NCI-H526 (cell line): ENCODE measurements at places on chromosomes 13 and 19.

- no peak for DNase-seq
These were observed 121.2 kb downstream of the B3GLCT start for GRCh38 chr13:31320946-31321345.

DNA sequence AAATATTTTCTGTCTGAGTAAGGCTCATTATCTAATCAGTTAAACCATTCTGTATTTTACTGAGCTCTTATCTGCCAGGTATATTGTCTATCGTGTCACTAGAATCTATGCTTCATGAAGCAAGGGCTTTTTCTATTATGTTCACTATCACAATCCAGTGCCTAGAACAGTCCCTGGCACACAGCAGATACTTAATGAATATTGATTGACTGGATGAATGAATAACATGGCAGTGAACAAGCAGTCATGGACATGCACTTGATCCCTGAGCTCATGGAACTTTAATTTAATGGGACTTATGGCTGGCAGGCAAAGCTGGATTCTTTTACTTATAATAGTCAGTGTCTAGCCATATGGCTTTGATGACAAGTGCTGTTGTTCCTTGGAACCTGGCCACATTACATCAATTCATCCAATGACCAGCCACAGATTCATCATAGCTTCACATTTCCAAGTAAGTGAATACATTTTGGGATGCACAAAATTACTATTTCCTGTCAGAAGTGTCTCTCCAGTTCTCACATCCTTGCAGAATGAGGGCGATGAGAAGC, 214.8 kb downstream of the COG6 start:
- DNase-seq, result no peak

DNA sequence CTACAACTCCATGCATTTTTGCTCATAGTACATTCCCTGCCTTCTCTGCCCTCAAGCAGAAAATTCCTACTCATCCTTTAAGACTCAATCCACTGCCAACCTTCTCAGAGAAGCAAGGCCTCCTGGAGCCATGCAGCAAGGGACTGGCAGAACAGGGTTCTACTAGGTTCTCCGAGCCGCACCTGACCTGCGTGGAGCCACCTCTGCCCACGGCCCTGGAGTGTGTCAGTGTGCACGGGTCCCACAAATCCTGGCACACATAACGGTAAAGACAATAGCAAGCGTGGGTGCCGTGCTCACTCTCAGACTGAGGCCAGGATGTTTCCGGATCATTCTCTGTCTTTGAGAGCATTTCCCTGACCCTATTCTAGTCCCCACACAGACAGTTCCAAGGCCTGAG, 30.0 kb downstream of the SOX1 start:
- DNase-seq, result no peak

- no peak for DNase-seq
These were observed 33.0 kb downstream of the CYP4F2 start for GRCh38 chr19:15864824-15865223.

DNA sequence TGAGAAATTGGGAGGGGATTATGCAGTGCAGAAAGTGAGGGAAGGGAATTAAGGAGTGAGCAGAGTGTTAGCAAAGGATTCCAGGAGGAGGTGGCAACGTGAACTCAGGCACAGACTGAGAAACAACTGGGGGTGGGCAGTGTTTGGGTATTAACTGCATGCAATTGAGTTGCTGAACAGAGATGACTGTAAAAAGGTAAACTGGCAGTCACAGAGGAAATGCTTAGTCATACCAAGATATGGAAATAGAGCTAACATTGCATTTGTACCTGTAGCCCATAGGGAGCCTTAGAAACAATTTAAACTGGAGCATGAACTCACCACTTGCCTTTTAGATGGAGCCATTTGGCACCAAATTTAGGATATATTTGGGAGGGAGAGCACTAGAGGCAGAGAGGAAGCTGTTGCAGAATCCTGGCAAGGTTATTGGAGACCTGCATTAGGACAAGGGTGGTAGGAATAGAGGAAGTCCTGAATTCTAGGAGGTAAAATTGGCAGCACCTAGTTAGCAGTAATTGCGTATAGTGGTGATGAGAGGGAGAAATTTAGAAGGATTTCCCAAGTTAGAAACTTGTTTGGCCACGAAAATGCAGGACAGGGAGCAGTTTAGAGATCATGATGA, 100.6 kb upstream of the FRY start:
- DNase-seq, result no peak

DNA sequence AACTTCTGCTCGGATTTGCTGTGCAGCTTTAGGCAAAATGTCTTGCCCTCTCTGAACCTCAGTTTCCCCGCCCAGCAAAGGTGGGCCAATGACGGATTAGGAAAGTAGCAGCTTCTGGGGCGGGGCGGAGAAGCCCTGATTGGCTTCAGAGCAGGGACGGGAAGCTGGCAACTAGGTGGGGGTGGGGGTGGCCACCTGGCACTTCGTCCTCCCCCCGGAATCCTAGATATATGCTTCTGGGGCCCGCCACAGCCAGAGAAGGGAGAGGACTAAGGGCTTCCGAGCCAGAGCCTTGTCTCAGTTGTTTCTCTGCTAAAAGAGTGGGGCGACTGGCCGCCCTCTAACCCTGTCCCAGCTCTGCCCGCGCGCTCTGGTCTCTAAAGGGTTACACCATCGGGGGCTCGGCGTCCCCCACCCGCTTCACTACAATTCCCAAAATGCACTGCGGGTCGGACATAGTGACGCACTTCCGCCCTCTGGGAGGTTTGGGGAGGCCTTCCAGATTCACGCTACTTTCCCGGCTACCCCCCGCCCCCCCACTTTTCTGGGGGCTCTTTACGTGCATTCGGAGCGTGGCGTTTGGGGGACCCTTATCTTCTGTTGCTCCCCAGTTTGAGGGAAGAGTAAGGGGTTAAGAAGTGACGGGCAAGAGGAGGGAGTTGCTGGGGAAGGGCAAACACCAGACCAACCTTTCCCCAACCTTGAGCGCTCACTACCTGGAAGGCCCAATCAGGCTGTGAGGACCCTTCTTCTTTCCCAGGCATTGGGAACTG, 672 bp upstream of the IRF2BP1 start:
- DNase-seq, result peak; percentile 67

- no peak for DNase-seq
These were observed 63.7 kb downstream of the SPATA13 start for GRCh38 chr13:24224232-24224680.

DNA sequence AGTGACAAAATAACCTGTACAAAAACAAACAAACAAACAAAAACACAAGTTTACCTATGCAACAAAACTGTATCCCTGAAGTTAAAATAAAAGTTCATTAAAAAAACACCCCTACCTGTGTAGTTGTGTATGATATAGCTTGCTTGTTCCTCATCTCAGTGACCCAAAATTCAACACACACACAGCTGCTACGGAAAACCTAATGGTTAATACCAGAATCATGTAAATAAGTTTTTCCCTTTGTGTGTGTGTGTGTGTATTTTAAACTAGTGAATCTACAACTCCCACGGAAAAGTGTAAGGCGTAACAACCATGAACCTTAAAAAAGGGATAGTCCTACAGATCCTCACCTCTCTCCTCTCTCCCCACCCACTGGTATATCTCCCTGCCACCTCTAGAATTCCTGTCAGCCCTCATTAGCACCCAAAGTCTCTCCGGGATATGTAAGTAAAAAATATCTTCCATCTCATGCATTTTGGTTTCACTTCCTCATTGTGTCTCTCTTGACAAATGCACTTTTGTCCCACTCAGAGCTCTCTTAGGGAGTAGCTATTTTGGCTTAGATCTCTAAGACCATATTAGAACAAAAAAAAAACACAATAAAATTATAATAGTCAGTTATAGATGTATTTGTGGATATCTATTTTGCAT, 2236.5 kb downstream of the PCDH9 start:
- no peak for DNase-seq

- DNase-seq, result no peak
These were observed 224.5 kb downstream of the EFNB2 start for GRCh38 chr13:106311004-106311403.

GRCh38 chr13:109715902-109716301, 70.5 kb downstream of the IRS2 start:
- no peak for DNase-seq

GRCh38 chr13:112204346-112205327, 137.7 kb downstream of the SOX1 start:
- peak; percentile 26 for DNase-seq

DNA sequence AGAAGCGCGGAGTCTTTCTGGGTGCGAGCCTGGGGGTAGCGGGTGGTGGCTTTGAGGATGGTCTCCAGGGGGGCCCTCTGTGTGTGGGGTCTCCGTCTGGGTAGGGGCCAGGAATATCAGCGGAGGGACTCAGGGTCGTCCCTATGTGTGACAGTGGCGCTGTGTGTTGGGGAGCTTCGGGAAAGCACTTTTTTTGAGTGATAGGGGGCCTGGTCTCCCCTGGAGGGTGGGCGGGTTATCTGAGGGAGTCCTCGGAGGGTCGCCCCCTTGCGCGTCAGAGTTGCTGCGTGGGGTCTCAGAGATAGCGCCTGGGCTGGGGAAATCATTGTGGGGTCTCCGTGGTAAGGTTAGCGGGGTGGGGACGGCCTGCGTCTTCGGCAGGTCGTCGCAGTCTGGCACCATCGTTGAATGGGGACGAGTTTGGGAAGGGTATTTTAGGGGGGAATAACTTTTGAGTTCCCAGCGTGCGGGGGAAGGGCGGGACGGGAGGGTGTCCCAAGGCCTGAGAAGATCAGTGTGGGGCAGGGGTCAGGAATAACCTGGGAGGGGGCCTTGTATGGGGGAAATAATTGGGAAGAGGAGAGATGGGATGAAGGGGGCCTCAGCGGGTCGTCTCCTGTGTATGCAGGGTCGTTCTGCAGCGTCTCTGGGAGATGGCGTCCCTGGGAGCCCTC, 857 bp downstream of the IER2 start:
- DNase-seq, result peak; percentile 15

- no peak for DNase-seq
These were observed 8.9 kb downstream of the PINLYP start for GRCh38 chr19:43584484-43584883.

DNA sequence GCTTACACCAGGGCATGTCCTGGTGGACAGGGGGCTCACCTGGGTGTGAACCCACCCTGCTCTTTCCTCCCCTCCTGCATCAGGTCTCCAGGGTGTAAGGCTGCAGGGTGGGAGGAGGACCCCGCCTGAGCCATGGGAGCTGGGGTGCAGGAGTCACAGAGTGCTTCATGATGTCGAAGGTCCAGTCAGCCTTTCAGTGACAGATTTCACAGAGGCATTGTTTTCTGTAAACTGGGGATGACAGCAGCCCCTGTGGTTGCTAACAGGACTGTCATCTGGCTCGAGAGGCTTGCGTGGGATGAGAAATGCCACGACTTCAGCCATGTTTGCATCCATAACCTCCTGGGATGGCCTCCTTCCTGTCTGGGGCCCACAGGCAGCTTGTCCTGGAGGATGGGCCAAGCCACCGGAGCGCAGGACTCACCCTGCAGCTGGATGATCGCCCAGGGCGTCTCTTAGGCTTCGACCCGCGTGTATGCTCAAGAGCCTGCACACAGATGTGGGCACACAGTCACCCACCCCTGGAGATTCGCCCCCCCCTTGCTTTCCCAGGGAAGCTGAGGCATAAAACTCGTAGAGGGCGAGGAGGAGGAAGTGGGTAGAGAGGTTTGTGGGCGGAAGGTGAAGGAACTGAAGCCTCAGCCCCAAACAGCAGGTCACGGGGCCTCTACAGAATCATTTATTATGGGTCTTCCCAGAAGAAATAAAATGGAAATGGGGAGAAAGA, 4.9 kb downstream of the NANOS3 start:
- DNase-seq, result no peak

DNA sequence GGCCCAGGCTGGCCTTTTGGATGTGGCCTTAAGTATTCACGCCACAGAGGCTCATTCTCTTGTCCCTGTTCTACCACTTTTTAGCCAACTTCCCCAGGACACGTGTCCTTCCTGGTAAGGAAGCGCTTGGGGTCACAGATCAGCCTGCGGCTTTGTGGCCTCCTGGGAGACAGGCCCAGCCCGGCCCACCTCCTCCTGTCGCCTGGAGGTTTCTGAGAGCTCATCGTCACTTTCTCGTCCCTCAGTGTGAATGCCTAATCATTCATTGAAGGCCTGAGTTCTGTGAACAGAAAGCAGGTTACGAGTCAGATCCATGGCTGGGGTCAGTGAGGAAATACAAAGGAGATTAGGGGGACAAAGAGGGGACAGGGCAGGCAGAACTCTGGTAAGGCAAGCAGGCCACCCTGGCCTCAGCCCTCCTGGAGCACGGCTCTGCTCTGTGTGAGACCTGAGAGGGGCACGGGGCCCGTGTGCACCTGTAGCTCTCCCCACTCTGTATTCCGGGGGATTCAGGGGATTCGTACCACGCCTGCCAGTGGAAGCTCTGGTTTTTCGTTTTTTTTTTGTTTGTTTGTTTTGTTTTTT, 38.6 kb upstream of the TSHZ3 start:
- DNase-seq, result no peak

- DNase-seq, result no peak
These were observed 234.3 kb upstream of the STARD13 start for GRCh38 chr13:33519561-33520467.

DNA sequence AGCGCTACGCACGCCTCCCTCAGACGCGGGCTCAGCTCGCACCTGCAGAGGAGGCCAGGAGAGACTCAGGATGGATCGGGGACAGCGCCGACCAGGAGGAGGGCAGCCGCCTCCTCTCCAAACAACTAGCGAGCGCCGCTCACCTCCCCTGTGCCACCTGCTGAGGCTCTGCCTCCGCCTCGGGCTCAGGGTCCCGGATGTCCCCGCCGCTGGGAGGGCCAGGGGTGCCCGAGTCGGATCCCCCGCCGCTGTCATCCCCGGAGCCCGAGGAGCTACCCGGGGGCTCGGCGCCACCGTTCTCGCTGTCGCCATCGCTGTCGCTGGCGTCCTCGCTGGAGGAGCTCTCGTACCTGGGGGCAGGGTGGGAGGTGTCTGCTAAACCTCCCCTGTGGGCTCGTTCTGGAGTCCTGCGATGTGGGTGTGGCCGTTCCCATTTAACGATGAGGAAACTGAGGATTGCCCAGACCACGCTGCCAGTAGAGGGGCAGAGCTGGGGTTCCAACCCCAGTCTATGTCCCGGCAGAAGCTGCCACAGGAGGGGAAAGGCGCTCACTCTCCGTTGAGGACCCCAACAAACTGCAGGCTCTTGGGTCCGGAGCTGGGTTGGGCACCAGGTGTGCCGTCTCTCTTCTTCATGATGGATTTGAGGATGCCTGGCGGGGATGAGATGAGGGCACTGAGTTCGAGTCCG, 9.2 kb downstream of the KANK3 start:
- DNase-seq, result no peak

DNA sequence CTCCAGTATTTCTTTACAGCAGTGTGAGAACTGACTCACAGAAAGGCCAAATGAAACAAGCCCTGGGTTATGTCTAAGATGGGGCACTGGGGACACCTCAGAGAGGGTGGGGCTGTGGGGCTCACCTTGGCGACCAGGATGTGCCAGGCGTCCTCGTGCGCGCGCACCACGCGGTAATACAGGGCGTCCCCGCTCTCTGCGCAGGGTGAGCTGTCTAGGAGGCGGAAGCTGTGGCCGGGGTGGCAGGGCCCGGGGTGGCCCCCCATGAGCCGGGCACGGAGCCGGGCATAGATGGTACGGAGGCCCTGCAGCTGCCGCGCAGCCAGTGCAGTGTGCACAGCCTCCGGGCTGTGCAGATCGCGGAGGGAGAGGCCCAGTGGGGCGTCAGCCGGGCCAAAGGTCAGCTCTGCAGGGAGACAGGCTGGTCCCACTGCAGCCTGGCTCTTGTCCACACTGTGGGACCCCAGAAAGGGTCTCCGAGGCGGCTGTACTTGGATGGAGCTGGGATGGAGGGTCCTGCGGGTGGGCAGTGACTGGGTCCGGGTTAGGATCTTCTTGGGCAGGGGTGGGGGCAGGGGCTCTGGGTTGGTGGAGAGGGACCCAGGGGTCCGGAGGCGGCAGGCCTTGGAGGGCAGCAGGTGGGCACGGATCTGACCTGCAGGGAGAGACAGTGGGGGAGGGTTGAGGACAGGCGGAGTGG, 3.4 kb downstream of the PEAK3 start:
- DNase-seq, result no peak
